ENCODE measurements at places on chromosomes 7 and 10.

DNA sequence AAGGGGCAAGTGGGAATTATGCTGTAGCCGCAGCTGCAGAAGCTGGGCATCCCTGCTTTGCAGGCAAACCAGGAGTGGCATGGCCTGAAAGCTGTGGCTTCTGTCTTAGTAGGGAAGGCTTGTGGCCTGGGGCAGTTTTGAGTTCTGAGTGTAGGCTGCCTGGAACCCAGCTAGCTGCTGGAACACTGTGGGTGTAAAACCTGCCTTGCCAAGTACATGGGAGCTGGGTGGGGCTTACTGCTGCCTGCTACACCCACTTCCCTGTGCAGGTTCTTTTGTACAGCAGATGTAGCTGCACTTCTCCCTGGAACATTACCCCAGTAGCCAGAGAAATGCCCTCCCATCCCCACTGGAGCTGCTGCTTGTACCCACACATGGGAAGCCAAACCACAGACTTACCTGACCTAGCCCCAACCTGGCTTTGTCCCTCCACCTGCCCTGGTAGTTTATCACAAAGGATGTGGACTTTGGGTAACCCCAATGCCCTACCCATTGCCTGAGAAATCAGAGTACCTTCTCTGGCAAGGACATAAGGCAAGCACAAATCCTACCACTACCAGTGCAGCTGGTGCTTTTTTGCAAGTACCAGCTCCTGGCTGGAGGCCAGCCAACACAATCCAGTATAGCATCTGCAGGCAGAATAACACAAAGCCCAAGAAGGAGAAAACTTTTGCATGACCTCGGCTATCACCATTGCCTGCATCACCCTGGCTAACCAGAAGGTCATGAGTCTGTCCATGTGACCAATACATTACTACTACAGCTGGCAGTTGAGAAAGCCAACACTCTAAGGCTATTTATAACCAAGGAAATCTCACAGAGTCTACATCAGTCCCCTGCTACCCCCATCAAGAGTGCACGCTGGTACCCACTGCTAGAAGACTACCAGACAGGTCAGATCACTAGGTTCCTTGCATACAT, 26.5 kb upstream of the PPP1R3A start:
- peak; percentile 16 for DNase-seq

- DNase-seq = no peak
Observed at GRCh38 chr7:135704698-135705097, 23.3 kb downstream of the SLC13A4 start.

DNA sequence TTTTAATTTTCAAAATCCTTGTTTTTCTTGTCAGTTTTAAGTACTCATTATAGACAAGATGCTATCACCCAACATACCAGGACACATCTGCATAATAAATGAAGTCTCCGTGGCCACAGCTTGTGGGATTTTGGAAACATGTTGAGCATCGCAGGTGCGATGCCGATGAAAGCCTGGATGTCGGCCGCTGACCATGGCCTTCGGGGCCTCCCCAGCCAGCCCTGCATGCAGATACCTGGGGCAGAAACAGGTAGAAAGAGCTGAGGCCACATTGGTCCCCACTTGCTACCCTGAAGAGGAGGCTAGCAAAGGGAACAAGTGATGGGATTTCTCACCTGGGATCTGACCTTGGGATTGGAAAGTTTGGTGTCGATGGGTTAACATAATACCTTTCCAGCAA, 123.8 kb downstream of the DOCK1 start:
- DNase-seq = no peak

- DNase-seq = no peak
Observed at GRCh38 chr10:97371696-97372095, 29.4 kb downstream of the RRP12 start.

- DNase-seq = peak; percentile 23
Observed at GRCh38 chr10:127262606-127263005, 66.2 kb upstream of the INSYN2A start.

DNA sequence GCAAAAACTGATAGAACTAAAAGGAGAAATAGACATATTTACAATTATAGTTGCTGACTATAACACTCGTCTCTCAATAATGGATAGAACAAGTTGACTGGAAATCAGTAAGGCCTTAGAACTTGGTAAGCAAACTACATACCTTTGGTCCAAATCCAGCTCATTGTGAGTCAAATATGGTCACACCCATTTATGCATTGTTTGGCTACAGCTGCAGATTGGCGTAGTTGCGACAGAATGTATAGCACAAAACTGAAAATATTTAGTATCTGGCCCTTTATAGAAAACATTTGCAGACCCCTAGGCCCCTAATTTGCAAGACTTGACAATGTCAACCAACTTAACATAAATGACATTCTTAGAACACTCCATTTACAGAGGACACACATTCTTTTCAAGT, 103.6 kb upstream of the EGR2 start:
- DNase-seq = no peak

- no peak for DNase-seq
Observed at GRCh38 chr10:98417481-98417959, 2.5 kb upstream of the PYROXD2 start.

DNA sequence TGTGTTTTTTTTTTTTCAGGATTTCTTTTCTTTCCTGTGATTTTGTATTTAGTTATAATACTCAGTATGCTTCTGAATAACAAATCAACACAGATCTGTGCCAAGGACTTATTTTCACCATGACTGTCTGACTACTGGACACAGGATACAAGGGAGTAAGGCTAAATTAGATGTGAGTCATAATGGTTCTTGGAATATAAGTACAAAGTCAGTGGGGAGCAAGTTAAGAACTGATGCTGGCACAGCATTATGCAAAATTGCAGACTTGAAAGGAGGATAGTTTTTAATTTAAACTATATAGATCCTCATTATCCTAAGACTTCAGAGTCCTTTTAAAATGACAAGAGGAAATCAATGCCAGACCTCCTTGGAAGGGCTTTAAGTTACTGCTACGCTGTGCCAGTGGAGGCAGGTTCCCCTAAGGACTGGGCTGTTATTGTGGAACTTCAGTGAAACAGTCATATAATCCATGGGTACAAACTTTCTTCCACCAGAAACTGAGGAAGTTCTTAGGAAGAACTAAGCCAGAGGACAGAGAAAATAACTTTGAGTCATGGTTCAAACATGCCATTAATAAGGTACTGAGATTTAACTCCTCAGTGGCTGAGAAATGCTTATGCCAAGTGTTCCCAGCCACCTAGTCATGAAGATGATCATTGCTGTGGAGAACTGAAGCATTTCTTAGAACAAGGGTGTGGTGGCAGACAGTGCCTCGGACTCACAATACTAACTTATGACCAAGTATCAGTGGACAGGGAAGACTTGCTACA, 531.2 kb downstream of the HTR7 start:
- DNase-seq = no peak

GRCh38 chr7:75854233-75854632, 24.6 kb upstream of the RHBDD2 start:
- DNase-seq = no peak

DNA sequence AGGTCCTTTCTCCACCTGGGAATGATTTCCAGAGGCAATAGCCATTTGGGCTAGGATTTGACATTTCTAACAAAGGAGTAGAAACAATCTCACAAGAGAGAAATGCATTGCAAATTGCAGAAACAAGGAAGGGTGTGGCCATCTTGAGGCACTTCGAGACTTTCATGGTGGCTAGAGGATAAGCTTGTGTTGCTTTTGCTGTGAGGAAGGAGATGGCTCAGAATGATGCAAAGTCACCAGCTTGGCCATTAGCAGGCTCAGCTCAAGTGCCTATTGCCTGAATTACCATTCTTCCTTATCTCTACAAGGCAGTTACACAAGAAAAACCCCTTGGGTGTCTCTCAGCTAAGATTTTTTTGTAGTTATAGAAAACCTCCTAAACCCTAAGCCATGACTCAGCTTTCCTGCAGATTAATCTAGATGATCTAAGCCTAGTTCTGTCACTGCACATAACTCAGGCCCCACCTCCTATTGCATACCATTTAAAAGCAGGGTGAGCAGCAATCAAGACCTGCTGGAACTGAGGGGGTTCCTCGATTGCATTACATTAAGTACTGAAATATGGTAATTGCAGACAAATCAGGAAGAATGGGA, 683.1 kb downstream of the NRG3 start:
- DNase-seq = peak; percentile 68

GRCh38 chr10:77906951-77907421, 19.6 kb downstream of the DLG5 start:
- no peak for DNase-seq

- peak; percentile 46 for DNase-seq
Observed at GRCh38 chr10:63595072-63595471, 73.9 kb downstream of the REEP3 start.

GRCh38 chr10:124150189-124150806, 56.9 kb upstream of the CHST15 start:
- DNase-seq = no peak

DNA sequence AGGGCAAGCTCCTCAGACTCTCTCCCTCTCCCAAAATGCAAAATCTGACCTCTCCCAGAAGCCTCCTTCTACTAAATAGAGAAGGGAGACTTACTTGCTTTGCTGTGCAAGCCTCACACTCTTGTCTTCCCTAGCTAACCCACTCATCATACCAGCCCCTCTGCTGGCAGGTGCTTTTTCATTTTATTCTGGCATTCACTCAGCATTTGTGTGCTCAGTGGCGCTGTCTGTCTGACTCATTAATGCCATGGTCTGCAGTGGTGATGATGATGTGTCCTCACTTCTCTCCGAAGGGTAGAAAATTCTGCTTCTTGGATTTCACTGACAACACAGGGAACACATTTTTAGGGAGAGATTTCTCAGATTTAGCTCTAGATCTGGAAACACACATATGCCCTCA, 22.0 kb upstream of the BTRC start:
- no peak for DNase-seq

DNA sequence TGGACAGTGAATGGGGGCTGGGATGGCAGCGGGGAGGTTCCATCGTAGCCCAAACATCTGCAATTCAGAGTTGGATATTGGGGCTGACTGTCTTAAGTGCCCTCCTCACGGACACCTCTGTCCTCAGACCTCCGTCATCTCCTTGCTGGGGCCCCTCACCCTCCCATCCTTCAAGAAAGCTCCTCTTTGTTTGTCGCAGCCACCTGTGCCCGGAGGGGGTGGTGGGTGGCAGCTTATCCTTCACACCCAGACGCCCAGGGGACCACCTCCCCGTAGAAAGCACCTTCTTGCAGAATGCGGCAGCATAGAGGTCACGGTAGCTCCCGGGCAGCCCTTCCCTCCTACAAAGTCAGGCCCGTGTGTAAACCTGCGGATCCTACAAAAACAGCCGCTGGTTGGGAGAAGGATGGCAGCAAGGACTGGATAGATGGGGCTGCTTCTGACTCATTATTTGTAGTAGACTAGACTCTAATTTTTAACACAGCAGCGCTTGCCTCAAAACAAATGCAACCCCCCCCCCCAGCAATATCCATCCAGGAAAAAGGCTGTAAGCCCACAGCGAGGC, 1.3 kb upstream of the PTPRN2 start:
- no peak for DNase-seq

DNA sequence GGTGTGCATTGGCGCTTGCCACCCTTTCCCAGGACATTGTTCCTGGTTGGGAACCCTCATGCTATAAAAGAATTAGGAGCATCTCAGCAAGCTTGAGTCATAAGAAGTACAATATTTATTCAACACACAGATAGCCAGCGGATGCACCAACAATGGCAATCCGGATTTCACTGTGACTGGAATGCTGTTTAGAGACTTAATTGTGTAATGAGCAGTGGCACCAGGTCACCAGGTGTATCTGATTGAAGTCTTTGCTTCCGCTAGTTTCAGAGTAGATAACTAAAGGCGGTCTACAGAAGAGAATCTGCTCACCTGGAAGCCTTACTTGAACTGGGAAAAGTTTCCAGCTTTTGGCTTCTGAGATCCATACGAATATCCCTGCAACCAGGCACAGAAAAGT, 772.3 kb upstream of the GHITM start:
- DNase-seq = no peak

DNA sequence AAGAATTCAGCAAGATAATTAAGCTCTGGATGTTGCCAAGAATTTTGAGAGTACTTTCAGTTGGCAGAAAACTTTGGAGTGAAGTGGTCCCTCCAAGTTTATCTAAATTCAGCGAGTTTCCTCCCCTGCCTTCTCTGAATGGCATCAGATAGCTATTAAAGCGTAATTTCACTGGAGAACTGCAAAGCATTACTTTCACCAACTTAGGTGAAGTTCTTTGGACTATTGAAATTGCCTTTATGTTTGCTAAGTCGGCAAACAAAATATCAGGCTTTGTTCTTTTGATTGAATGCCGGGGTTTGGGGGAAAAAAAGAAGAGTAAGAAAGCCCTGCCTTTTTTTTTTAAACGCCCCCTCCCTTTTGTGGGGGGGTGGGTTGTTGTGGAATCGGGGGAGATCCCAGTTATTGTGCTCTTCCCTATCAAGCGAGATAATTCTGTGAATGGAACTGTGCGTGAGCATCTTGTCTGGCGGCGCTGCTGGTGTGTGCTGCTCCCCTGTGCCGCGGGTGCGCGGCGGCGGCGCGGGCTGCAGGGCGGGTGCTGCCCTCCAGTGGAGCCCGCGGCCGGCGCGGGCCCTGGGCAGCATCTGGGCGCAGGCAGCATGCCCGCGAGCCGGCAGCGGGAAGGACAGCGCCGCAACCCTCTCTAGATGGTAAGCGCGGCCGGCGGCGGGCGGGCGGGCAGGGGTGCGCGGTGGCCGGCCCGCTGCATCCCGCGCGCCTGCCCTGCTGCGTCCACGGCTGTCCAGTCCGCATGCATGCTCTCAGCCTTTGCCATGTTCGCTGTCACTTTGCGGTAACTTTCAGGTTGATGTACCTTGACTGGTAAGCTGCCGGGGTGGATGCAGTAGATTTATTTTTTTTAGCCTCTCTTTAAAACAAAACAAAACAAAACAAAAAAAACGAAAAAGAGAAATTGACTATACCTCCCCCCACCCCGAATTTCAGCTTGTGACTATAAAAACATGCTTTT, 176.5 kb downstream of the TCF7L2 start:
- peak; percentile 82 for DNase-seq

All from head of caudate nucleus (tissue), 42 donors.